Esophagus muscularis mucosa (tissue), 4 donors: ENCODE measurements at places on chromosomes 5 and 9. TPM values are rescaled to one million over a fixed set of nuclear protein-coding genes. Genes with fewer than 3 reads are reported as not detected.

The ADRB2 gene
- 4.2 TPM for total RNA-seq

The FCN2 gene
- total RNA-seq = not detected

The SLC1A3 gene
- 26.5 TPM for total RNA-seq

GRCh38 chr5:141512911-141513626, 24.2 kb downstream of the PCDHGC5 start:
- no peak for DNase-seq

The CAMK4 gene
- 0.42 TPM for total RNA-seq

GRCh38 chr5:67474597-67475238, 278.1 kb upstream of the CD180 start:
- no peak for DNase-seq

GRCh38 chr5:62260513-62260912, 45.5 kb upstream of the KIF2A start:
- DNase-seq = no peak

GRCh38 chr5:36198281-36198680, 43.4 kb downstream of the NADK2 start:
- DNase-seq = no peak

DNA sequence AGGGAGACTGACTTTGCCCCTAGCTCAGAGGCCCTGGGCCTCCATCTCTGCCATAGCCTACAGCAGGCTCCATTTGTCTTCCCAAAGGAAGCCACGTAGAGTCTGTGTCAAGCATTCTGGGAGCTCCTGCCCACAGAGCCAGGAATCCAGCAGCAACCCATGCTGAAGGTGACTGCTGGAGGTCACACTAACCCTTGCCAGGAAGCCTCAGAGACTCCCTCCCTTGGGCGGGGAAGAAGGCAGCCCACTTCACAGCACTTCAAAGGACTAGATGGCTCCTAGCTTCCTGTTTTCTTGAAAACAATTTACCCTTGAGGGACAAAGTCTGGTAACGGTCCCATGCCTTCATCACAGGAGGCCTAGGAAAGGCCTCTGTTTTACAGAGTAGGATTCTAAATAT, 1.7 kb downstream of the CKMT2 start:
- no peak for DNase-seq

The GEMIN5 gene
- total RNA-seq = 16.7 TPM

The SH3TC2 gene
- total RNA-seq = 0.84 TPM

- no peak for DNase-seq
Measured at GRCh38 chr9:120366644-120367019, 213.3 kb downstream of the CDK5RAP2 start.

The ZNF883 gene
- 1.4 TPM for total RNA-seq

GRCh38 chr9:129834489-129835127, 467 bp downstream of the C9orf78 start:
- no peak for DNase-seq

The GFI1B gene
- total RNA-seq = not detected

GRCh38 chr5:123186771-123187170, 97.7 kb downstream of the PRDM6 start:
- DNase-seq = no peak

The MARCHF6 gene
- 121 TPM for total RNA-seq

GRCh38 chr5:32027717-32028458, 146.2 kb downstream of the GOLPH3 start:
- DNase-seq = no peak

- no peak for DNase-seq
Measured at GRCh38 chr5:76025069-76025468, 58.1 kb upstream of the SV2C start.

DNA sequence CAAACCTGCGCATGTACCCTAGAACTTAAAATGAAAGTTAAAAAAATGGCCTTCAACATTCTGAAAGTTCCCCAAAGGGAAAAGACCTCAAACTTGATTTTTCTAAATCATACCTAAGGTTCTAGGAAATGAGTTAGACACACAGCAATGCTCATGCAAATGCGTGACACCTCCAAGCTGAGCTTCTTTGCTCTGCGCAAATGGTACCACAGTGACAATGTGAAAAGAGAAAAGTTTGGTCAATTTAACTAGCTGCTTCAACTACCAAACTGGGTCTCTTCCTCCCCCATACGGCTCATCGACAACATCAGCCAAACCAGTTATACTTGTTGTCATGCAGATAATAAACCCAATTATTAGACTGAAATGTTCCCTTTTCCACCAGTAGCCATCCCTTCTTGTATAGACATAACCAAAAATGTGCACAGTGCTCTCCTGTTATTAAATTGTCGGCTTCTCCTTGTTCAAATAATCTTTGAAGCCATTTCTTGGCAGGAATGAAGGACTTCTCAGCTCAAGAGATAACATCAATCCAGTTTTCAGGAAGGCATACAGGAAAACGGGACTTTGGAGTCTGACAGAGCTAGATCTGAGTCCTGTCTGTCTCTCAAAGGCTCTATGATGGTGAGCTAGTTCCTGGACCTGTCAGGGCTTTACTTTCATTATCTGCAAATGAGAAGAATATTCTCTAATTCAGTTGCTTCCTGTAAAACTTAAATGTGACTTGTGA, 185.6 kb upstream of the NR3C1 start:
- peak; percentile 39 for DNase-seq

The OLFML2A gene
- total RNA-seq = 98.9 TPM

- no peak for DNase-seq
Measured at GRCh38 chr5:133685402-133686018, 73.2 kb upstream of the FSTL4 start.

- DNase-seq = no peak
Measured at GRCh38 chr5:158638396-158638795, 461.3 kb downstream of the EBF1 start.

GRCh38 chr5:52853650-52854049, 65.9 kb downstream of the ITGA1 start:
- DNase-seq = no peak

The ORM1 gene
- total RNA-seq = 1.3 TPM

DNA sequence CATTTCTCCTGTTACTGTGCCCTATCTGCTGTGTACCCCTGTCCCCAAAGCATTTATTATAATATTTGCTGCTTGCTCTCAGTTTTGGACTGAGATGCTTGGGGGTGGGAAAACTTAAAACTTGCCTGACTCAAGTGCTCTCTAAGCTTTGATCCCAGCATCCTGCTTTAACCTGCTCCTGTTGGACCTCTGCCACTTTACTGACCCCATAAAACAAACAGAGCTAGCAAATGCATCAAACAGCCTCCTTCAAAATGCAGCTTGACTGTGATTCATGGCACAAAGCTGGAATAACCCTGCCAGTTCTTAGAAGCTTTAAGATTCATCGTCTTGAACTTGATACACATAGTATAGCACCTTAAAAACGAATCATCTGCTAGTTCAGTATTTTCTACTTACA, 212.5 kb downstream of the DEPDC1B start:
- no peak for DNase-seq

The SNX30 gene
- total RNA-seq = 7.1 TPM

- no peak for DNase-seq
Measured at GRCh38 chr9:9284201-9284600, 1328.6 kb downstream of the PTPRD start.

The BRD8 gene
- 29.2 TPM for total RNA-seq

DNA sequence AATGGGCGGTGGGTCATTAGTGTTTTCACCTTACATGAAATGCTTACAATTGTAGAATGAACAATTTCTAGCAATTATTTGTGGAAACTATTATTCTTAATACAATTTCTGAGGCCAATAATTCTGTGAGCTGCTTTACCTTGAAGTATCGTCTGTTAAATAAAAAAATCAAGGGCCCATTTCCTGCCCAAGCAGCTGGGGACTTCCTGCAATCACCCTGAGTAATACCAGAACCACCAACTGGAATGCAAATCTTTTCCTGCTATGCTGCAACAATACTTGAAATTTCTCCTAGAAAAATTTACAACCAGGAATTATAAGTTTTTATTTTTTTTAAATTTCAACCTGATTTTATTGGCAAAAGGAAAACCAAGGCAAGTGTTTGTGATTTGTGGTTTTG, 52.6 kb downstream of the ADAMTS16 start:
- no peak for DNase-seq

The CDH12 gene
- total RNA-seq = not detected

DNA sequence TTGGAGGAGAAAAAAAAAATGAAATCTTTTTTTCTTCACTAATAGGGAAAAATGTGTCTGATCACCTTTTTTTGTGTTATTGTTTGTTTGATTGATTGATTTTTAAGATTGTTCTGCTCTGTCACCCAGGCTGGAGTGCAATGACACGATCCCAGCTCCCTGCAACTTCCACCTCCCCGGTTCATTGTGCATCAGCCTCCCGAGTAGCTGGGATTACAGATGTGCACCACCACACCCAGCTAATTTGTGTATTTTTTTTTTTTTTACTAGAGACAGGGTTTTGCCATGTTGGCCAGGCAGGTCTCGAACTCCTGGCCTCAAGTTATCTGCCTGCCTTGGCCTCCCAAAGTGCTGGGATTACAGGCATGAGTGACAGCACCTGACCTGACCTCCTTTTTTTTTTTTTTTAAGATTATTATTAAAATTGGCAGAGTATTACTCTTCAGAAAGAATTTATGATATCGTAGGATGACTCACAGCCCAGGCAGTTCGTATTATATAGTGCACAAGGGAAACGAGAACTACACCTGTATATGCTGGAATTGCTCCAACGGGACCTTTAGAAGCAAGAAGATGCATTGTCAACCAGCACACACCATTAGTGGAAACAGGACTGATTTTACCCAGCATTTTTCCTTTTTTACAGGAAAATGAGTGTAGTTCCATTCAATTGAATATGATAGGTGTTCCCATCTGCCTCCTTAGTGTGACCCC, 27.7 kb downstream of the FUBP3 start:
- no peak for DNase-seq

- peak; percentile 87 for DNase-seq
Measured at GRCh38 chr5:346229-346935, 24.9 kb downstream of the AHRR start.

The ACOT12 gene
- not detected for total RNA-seq

- no peak for DNase-seq
Measured at GRCh38 chr5:38226091-38226490, 32.3 kb upstream of the EGFLAM start.

- peak; percentile 75 for DNase-seq
Measured at GRCh38 chr5:116652903-116653302, 78.3 kb upstream of the SEMA6A start.

DNA sequence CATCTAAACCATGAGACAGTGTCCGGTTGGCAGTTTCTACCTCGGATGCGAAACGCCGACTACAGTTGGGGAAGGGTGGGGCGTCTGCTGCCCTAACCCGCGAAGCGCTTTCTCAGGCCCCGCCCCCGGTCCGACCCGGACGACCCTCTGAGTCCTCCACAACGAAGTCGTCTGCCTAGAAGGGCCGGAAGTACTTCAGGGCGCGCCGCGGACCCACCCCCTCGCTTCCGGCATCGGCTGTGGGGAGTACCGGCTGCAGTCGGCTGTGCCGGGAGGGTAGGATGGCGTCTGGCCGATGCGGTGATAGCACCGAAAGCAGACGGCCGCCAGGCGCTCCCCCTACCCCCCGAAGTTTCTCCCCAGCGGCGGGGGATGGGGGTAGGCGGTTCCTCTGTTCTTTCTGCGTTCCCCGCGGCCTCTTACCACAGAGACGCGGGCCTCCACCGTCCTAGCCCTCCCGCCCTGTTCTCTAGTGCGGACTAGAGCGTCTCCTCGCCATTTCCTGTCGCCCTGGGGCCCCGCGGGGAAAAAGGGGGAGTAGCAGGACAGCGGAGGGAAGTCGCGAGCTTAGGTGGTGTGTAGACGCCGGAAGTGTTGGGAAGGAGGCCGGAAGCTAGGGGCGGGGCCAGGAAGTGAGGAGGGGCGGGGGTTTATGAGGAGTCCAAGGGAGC, at the start of gene TRIM41:
TSS of gene TRIM41 (plus strand) at position 224 of the 671 bp plus-strand sequence. CDS start 719 bp downstream, outside the sequence.
- peak; percentile 99 for DNase-seq

GRCh38 chr5:118320121-118320520, 668.2 kb downstream of the DTWD2 start:
- no peak for DNase-seq

The MUSK gene
- total RNA-seq = 3.5 TPM

DNA sequence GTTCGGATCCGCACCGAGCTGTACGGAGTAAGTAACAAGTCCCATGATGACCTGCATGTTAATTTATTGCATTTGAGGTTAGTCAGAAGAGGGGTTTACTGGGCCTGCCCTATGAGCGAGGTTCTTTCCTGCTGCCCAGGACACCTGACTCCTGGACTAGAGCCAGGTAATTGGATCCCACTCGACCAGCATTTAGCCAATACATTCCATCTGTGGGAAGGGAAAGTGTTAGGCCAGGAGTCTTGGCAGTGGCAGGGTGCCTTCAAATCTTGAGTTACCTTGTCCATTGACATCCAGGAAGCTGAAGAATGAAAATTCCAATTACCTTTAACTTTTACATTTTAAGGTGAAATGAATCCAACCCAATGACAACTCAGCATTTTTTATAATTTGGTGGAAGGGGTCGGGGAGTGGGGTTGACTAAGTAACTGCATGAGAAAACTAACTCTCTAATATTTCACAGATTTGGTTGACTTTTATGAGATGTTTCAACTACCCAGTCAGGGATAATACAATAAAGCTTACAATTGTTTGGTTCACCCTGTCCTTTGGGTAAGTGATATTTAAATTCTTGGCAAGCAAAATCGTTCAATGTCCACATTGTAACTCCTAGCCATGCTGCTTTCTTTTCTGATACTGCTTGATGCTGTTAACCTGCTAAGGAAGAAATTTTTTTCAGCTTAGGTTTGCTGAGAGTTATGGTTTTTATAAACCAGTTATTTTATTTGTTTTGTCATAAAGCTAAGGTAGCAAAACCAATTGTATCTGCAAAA, 111.6 kb upstream of the IQGAP2 start:
- no peak for DNase-seq

The RMRP gene
- total RNA-seq = 3,077 TPM

- no peak for DNase-seq
Measured at GRCh38 chr5:14582797-14583137, 1.2 kb downstream of the OTULINL start.

- no peak for DNase-seq
Measured at GRCh38 chr9:109538346-109538745, 40.2 kb upstream of the PTPN3 start.

- no peak for DNase-seq
Measured at GRCh38 chr5:150758203-150758530, 650 bp downstream of the DCTN4 start.

DNA sequence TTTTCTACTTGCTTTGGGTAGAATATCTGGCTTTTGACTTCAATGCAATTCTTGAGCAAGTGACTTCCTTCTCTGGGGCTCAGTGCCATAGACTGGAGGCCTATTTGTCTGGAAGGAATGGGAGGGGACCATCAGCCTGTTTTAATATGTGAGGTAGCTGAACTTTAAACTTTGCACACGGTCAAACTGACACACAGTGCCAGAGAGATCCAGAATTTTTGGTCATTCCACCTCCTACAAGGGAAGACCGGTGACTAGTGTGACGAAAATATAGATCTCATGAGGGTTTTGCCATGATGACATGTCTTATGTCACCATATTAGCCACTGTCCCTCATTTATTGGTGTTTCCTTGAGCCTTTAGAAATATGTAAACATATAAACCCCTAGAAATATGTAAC, 44.6 kb upstream of the ZSWIM6 start:
- DNase-seq = no peak

The SLC45A2 gene
- total RNA-seq = 0.26 TPM

- no peak for DNase-seq
Measured at GRCh38 chr5:167905919-167906853, 385.3 kb upstream of the WWC1 start.

The KCNV2 gene
- not detected for total RNA-seq

The SV2C gene
- total RNA-seq = 0.42 TPM

GRCh38 chr9:123434619-123435240, 78.7 kb downstream of the CRB2 start:
- DNase-seq = no peak

The PBX3 gene
- 55.2 TPM for total RNA-seq

The CDX1 gene
- total RNA-seq = not detected

The KIF20A gene
- total RNA-seq = 1.1 TPM
